GM13977 (cell line): ENCODE measurements at places on chromosomes 7 and 10.

DNA sequence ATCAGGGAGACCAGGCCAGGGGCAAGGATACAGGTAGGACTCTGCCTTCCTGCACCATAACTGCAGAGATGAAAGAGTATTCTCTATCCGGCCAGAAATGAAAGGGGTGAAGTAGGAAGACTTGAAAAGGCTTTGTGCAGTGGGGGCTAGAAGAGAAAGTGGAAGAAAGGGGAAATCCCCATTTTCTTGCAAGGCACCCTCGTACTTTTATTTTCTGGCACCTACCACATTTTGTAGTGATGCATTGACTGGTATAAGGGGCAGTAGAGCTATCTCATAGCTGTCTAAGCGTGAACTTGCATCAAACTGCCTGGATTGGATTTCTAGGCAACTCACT, 752 bp upstream of the CAMK2G start:
- peak; percentile 69 for DNase-seq

DNA sequence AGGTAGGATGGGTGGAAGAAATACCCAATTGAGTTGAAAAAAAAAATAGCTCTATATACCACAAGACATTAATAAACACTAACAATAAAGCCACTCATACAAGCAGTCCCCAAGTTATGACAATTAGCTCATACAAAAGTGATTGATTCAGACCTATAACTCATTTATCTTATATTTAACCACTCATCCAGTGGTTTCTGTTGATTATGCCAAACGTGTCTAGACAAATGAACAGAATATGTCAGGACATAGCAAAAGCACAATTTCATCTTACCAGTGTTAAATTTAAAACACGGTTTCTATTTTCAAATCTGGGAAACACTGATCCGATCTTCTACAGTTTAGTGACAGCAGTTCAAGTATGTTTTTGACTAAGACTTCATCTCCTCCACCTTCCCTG, 17.0 kb downstream of the ABI1 start:
- DNase-seq = no peak

DNA sequence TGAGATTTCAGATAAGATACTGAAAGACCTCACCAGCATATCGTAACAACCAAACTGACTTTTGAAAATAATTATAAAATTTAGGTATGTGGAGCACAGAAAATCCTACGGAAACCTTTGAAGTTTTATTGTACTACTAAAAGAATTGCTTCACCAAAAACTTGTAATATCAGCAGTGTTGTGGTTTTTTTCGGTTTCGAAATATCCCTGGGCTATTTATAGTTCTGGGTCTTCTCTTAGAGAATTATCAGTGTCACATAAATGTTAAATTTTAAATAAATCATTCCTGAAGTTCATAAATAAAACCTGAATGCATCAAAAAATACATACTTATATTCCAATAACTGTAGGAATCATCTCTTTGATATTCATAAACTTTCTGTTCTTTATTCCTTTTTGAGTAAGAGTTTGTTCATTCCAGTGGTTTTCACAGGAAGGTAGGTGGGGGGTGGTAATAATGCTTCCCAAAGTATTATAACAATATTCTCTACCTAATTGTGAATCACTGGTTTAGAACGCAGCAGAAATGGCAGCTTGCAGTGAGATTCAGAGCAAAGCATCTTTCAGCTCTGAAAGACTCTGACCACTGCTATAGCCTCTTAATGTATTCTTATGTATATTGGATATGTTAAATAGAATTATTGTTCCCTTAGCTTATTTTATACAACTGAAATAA, 60.2 kb downstream of the ZNF277 start:
- DNase-seq = no peak

DNA sequence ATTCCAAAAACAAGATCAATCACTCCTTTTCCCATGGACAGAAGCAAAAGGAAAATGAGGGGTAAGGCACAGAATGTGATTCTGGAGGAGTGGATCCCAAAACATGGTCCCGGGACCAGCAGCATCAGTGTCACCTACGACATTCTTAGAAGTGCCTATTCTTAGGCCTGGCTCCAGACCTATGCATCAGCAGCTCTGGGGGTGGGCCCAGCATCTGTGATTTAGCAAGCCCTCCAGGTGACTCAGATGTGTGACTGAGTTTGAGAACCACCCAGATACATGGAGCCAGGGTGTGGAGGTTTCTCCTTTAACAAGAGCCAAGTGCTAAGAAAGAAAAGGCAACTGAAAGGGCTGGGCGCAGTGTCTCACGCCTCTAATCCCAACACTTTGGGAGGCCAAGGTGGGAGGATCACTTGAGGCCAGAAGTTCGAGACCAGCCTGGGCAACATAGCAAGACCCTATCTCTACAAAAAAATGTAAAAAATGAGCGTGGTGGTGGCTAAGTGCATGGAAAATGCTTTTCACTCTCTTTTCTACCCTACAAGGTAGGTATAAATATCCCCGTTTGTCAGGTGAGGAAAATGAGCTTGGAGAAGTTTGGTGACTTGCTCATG, 17.1 kb upstream of the ARPC1A start:
- DNase-seq = no peak

GRCh38 chr10:48476279-48476982, 128.4 kb downstream of the ARHGAP22 start:
- DNase-seq = no peak

GRCh38 chr7:131610007-131610406, 53.6 kb upstream of the PODXL start:
- DNase-seq = no peak
